Activated T-helper 1 cell treated with anti-CD3 and anti-CD28 coated beads, Interleukin-2, amount 50 U/mL, for 16 hours (primary cell): ENCODE measurements at places on chromosomes 2 and 18.

DNA sequence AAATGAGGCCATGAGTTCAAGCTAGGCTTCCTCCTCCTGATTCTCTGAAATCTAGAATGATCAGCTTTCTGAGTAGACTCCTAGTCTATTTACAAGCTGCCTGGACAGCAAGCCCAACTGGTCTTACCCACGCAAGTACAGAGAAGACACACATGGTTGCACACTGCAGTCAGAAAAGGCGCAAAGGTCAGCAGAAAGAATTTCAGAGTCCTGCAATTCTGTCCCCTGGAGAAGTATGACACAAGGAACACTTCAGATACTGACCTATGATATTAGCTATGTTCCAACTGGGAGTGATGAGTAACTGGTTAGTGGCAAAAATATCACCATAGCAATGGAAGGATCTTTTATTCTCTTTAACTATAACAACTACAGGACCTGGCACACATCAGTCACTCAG, 336.1 kb upstream of the PKDCC start:
- no peak for DNase-seq

- no peak for DNase-seq
These were observed at the start of gene RBM44 for GRCh38 chr2:237798236-237799059. Gene RBM44, plus strand, starts transcription at chr2:237798779. Its CDS starts 14,831 bp downstream, at chr2:237813610.

- no peak for DNase-seq
These were observed 98.2 kb downstream of the BABAM2 start for GRCh38 chr2:27988718-27989117.

GRCh38 chr2:82494739-82495138, 1964.3 kb downstream of the SUCLG1 start:
- no peak for DNase-seq

- no peak for DNase-seq
These were observed 2.7 kb upstream of the FECH start for GRCh38 chr18:57589161-57589560.

- DNase-seq: no peak
These were observed 104.8 kb downstream of the PPP1R1C start for GRCh38 chr2:182090486-182090885.

DNA sequence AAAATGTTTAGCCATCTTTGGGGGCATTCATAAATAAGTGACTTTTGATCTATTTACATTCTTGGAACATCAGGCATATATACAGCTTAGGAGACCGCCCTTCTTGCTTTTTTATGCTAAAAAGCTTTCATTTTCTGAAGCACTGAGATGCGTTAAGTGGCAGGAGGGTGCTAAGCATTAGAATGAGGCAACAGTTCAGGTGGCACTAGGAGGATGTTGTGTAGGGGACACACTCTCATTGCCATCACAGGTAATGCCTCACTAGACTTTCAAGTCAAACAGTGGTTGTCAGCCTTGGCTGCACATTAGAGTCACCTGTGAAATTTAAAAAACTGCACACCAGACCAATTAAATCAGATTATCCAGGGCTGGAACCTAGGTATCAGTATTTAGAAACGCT, 39.1 kb downstream of the EHBP1 start:
- DNase-seq: no peak

GRCh38 chr2:11411768-11412448, 54.1 kb downstream of the E2F6 start:
- no peak for DNase-seq

GRCh38 chr2:163565192-163565591, 170.6 kb downstream of the FIGN start:
- DNase-seq: no peak
